ENCODE measurements at places on chromosomes 3 and 15.

DNA sequence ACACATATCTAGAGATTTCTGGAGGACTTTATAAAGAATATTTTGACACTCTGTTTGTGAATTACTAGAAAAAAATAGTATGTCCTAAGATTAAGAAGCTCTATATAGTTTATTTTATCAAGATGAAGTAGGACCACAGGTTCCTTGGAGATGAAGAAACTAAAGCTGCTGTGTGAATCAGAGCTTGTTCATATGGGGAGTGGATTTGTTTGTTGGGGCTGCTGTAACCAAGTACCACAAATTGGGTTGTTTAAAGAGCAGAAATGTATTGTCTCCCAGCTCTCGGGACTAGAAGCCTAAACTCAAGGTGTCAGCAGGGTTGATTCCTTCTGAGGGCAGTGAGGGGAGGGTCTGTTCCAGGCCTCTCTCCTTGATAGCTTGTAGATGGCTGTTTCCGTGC is 270.6 kb upstream of the UMPS start:
- H3K36me3 ChIP-seq: no peaks in the 10 kb centered on the region
- H3K4me1 ChIP-seq: no peaks in the 10 kb centered on the region
- H3K4me3 ChIP-seq: no peak overlapping the region
- no peak overlapping the region for H3K27ac ChIP-seq

DNA sequence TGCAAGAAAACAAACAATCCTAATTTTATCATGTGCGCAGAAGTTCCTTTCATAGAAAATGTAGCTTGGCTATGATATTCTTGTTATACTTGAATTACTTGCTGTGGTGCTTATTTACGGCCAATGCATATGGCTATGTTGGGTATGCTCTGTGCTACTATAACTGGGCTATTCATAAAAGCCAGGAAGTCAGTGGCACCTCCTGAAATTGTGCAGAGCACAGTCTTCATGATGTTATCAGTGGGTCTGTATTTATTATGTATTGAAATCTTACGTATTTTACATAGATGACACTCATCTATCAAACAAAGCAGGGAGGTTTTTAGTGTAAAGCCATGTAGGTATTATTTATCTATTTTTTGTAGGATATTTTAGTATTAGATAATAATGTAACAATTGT is 196.5 kb upstream of the NAALADL2 start:
- H3K27ac ChIP-seq: no peak overlapping the region
- H3K4me3 ChIP-seq: no peak overlapping the region
- no peaks in the 10 kb centered on the region for H3K36me3 ChIP-seq
- no peak for DNase-seq
- H3K27me3 ChIP-seq: no peaks in the 10 kb centered on the region

GRCh38 chr3:30302027-30302426 is 304.4 kb upstream of the TGFBR2 start:
- H3K27me3 ChIP-seq: no peaks in the 10 kb centered on the region
- no peak for DNase-seq
- H3K4me1 ChIP-seq: peaks cover 14% of the 10 kb centered on the region
- no peaks in the 10 kb centered on the region for H3K36me3 ChIP-seq

DNA sequence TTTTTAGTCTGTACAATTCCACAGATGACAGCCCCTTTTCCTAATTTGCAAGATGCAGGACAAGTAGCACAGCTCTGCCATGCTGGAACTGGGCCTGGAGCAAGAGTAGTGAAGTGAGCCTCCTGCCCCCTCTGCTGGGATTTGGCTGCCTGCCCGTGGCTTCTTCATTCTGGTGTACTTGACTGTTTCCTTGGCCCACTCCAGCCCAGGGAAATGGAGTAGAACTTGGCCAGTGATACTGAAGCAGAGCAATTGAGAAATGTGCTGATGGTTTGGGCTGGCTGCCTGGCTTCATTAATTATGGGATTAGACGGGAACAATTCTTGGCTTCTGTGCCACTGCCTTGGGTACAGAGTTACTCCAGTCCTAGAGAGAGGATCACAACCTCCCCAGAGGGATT is 2.8 kb downstream of the GPD1L start:
- no peak for DNase-seq
- H3K27ac ChIP-seq: no peak overlapping the region
- H3K4me3 ChIP-seq: no peak overlapping the region
- no peaks in the 10 kb centered on the region for H3K27me3 ChIP-seq
- peaks cover 58% of the 10 kb centered on the region for H3K4me1 ChIP-seq

DNA sequence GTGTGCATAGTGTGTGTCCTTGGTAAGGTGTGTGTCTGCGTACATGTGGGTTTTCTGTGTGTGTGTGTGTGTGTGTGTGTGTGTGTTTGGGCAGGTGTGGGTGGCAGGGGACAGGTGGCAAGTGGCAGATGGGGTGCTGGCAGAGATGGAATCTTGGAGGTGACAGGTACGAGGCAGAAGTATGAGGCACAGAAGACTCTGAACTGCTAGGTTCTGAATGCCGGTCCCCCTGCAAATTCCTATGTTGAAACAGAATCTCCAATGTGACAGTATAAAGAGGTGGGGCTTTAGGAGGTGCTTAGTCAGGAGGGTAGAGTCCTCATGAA is 29.8 kb downstream of the SRPRB start:
- H3K27me3 ChIP-seq: peaks cover 2% of the 10 kb centered on the region
- H3K4me1 ChIP-seq: no peaks in the 10 kb centered on the region
- no peak overlapping the region for H3K4me3 ChIP-seq
- no peak for DNase-seq
- H3K36me3 ChIP-seq: no peaks in the 10 kb centered on the region

DNA sequence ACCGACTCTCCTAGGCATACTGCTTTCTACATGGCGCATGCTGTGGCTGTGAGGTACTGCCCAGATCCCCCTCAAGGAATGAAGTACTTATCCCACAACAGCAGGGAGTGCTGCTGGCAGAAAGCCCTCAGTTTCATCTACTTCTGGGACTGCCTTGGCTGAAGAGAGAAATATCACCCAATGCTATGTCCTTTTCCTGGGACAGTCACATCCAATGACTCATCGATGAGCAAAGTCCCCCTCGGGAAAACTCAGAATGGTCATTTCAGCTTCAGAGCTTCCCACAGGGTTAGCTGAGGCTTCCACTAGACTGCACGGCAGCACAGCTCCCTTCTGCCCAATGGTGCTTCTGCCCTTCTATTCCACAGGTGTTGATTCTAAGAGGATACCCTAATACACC is 3.6 kb upstream of the NMD3 start:
- peaks cover 5% of the 10 kb centered on the region for H3K36me3 ChIP-seq
- H3K4me3 ChIP-seq: no peak overlapping the region
- H3K27me3 ChIP-seq: peaks cover 10% of the 10 kb centered on the region

GRCh38 chr3:110293660-110294059 is 778.0 kb upstream of the NECTIN3 start:
- peaks cover 3% of the 10 kb centered on the region for H3K36me3 ChIP-seq
- H3K4me1 ChIP-seq: no peaks in the 10 kb centered on the region
- no peak overlapping the region for H3K4me3 ChIP-seq
- no peaks in the 10 kb centered on the region for H3K27me3 ChIP-seq
- no peak for DNase-seq
